Mammary microvascular endothelial cell (primary cell): ENCODE measurements at places on chromosomes 6 and 20. TPM values are rescaled to one million over a fixed set of nuclear protein-coding genes. Genes with fewer than 3 reads are reported as not detected.

NFKBIE gene
- total RNA-seq, result 35.3 and 41.0 TPM in 2 replicates

MRPL14 gene
- 73.2 and 78.3 TPM in 2 replicates for total RNA-seq

SOX18 gene
- total RNA-seq, result 19.4 and 25.2 TPM in 2 replicates

STMND1 gene
- not detected in 2 replicates for total RNA-seq

LINC00237 gene
- total RNA-seq, result not detected in 2 replicates
